ENCODE measurements at places on chromosomes 6 and 20.

GRCh38 chr6:124233221-124233620, 429.6 kb downstream of the NKAIN2 start:
- DNase-seq: no peak

DNA sequence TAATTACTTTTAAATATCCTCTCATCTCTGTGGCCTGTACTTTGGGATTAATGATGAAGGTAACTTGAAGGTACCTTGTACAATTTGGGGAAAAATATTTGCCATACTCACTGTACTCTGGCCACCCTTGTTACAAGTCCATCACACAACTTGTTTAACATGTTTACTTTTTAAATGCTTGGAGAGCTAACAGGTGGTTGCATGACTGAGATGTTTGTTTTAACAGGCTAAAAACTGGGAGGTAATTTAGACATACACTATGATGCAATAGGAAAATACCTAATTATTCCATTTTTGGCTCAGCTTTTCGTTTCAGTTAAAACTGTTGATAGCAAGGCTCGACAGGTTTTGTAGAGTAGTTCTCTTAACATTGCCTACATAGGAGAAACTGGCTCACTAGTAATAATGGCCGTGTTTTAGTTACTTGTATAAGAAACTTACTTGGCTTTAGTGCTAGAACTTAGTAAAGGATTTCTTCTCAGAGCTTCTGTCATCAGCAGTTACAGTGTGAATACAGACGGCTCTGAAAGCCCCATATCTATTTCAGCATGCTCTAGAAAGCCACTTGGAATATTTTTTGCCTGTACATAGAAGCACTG, 489.8 kb upstream of the SOX4 start:
- DNase-seq: no peak

- no peak for DNase-seq
Observed at GRCh38 chr6:79353226-79353625, 118.7 kb upstream of the HMGN3 start.

DNA sequence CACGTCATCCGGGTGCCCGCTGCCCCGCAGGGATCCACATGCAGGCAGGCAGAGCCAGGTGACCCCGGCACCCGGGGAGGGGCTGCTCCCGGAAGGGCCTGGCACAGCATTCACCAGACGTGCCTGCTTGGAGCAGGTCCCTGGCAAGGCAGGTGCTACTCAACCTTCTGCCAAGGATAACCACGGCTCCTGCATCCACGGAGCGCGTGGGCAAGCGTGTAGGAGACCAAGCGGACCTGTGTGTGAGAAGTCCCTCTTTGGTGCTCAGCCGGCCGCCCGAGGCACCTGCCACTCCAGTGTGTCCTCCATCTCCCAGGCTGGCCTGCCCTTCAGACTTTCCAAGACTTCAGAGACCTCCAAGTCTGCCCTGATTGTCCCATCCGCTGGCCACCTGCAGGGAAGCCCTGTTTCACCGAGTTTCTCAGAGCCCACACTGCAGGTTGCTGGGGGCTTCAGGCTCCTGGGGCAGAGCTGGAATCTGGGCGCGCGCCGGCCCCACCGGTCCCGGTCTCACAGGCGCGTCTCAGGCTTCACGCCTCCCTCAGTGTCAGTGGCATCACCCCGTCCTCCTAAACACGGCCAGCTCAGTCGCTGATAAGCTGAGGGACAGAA, 124.3 kb downstream of the DLL1 start:
- DNase-seq: no peak

DNA sequence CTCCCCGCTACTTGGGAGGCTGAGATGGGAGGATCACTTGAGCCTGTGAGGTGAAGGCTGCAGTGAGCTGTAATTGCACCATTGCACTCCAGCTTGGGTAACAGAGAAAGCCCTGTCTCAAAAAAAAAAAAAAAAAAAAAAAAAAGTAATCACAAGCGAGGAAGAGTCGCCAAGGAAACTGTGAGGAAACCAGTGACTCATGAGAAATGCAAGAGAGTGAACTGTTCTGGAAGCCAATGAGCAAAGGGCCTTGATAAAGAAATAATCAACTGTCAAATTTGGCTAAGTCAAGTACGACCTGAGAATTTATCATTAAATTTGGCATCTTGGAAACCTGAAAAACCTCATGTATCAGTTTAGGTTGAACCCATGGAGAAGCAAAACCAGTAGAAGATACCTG, 16.1 kb upstream of the LAMP5 start:
- DNase-seq: no peak

DNA sequence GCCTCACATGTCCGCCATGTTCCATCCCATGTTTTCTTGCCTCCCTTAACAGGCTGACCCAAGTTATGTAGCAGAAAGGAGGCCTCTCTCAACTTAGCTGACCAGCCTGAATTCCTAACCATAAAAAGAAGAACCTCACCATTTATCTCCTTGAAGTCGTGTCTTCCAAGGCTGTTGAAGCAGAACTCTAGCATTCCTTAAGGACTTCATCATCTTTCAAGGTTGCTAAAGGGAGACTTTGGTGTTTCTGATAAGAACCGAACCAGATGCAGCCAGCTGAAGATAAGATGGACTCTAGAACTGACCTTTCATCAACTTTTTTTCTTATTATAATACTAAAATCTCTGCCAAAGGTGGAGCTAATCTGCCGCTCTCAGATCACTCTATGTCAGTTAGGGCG, 571.7 kb upstream of the SLC35B3 start:
- no peak for DNase-seq

DNA sequence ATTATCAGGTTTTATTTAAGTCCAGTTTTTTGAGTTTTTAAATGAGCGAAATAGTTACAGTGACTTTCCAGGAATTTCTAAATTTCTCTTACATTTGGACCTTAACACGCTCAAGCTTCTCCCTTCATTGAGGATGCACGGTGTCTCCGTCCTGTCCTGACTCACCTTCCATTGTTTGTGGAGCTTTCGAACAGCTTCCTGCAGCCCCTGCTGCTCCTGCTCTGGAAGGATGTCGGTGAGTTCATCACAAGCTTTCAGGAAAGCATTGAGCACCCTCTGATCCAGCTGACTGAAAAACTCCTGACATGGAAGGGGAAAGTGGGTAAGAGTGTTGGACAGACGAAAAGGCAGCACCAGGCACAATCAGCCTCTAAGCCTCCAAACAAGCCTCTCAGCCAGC, 183.7 kb downstream of the SYNE1 start:
- no peak for DNase-seq

- DNase-seq: peak; percentile 33
Observed at GRCh38 chr6:26250698-26251044, 114.3 kb upstream of the BTN3A2 start.
